ENCODE measurements at places on chromosomes 12 and 14.

DNA sequence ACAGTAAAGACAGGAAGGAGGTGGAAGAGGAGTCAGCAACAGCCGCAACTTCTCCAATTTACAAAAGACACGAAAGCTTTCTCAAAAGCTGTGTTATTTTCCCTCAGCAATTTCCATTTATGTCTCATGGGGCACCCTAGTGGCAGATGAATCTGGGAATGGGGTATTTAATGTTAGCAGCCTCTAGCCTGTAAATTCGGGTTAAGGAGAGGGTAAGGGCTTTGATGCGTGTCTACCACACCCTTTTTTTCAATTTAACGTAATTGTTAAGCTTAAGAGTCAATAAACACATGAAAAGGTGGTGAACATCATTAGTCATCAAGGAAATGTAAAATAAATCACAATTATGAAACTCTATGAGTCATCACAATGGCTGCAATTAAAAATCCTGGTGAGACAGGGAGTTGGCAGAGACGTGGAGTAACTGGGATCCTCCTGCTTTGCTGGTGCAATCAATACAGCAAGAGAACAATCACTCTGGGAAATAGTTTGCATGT lies 986.4 kb downstream of the AACS start:
- DNase-seq: no peak

GRCh38 chr14:65369560-65369959 lies 43.0 kb upstream of the FUT8 start:
- DNase-seq: no peak

DNA sequence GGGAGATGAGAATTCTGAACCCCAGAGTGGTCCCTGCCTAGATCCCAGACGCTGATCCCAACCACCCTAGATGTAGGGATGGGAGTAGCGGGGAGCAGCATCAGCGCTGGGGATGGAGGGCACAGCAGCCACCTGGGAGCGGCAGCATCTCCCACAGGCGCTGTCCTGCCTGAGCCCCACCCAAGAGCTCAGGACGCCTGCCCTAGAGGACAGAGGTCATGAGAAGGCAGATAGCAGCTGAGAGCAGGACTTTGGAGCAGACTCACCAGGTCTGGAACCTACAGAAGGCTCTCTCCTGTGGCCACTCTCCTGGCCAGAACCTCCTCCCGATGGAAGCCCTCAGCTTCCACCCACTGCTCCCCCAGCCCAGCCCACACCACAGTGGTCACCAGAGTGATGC lies 7.2 kb downstream of the CCDC85C start:
- DNase-seq: no peak

DNA sequence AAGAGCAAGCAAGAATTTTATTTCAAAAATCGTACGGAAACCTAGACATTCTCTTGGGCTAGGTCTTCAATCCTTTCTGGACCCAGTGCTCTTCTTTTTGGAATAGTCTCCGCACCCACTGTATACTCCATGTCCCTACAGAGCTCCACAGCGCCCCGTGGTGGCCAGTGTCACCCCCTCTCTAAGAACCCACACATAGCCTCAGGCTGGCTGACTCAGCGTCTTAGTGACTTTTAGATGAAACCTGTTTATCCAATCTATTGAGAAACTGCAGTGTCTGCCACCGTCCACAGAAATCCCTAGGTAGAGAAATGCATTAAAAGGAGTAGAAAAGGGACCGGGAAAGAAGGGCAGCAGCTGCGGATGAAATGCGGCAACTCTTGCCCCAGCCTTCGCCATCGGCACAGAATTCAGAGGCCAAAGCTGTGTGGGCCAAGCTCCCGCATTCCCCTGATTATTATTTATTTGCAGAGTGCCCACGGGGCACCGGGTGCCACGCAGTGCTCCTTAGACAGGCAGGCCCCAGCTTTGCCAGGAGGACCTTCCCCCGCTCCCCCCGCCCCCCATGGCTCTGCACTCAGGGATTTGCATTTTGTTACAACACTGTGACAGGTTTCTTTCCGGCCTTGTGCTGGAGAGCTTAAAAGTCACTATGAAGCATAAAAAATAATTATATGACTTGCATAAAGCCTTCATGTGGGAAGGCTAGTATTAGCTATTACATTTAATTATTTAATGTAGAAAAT lies 170.1 kb upstream of the FKBP4 start:
- DNase-seq: no peak

DNA sequence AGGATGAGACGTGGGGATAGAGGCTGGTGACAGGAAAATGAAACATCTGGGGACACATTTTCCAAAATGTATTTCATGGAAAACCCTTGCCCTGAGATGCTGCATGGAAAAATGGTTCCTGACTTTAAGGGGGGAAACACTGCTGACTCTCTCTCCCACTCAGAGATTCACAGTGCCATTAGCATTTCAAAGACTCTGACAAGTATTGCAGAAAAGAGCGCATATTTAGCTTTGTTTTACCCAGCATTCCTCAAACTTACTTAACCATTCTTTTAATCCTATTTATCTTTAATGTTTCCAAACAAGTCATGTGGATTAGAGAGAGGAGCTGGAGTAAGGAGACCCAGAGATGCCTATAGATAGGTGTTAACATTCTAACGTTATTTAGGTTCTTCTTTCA lies 141.8 kb upstream of the DYRK2 start:
- no peak for DNase-seq

- no peak for DNase-seq
Observed at GRCh38 chr12:5912011-5912410, 33.0 kb downstream of the ANO2 start.

- peak; percentile 78 for DNase-seq
Observed at GRCh38 chr14:91418387-91419043, 895 bp upstream of the CCDC88C start.

DNA sequence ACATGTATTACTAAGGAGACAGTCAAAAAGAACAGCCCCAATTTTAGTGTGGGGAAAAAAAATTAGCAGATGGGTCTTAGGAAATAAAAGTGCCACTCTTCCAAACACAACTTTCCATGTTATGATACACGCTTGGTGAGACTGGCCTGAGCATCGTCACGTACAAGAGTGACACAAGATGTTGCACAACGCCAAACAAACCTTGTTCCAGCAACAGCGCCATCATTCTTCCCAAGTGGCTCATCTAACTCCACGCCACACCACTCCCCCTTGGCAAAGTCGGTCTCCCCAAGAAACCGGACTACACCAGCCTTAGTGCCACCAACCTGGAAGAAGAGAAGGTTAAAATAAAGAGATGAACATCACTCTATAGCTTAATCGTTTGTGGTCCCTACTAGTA lies 58.7 kb downstream of the CLIP1 start:
- no peak for DNase-seq

- DNase-seq: no peak
Observed at GRCh38 chr12:98418357-98419075, 96.9 kb upstream of the TMPO start.

DNA sequence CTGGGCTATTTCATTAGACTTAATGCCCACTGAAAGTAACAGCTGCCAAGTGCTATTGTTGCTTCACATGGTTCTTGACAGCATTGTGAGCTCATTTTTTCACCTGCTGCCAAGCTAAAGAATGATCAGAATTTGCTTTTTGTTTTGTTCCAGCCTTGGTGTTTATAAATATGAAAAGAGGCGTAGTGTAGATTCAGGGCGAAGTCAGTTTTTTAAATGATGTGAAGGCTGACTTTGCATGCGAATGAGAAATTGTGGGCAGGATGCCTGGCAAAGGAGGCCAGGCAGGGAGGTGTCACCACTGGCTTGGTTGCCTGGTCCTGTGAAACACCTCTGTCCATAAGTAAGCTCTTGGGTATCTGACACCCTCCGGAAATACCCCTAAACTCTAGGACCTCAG lies 93.3 kb upstream of the NAP1L1 start:
- no peak for DNase-seq

DNA sequence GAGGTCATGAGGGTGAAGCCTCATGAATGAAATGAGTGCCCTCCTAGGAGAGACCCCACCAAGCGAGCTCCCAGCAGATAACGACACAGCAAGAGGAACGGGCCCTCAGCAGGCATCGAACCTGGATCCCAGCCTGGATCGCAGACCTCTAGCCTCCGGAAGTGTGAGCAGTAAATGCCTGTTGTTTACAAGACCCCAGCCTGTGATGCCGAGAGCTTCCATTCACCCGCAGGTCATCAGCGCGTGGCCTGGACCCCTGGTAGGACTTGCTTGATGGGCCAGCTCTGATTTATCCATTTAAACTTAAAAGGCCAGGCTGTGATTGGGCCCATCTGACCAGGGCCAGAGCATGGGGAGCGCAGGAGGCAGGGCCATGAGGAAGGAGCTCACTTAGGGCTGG lies 7.0 kb downstream of the TMEM179 start:
- no peak for DNase-seq

DNA sequence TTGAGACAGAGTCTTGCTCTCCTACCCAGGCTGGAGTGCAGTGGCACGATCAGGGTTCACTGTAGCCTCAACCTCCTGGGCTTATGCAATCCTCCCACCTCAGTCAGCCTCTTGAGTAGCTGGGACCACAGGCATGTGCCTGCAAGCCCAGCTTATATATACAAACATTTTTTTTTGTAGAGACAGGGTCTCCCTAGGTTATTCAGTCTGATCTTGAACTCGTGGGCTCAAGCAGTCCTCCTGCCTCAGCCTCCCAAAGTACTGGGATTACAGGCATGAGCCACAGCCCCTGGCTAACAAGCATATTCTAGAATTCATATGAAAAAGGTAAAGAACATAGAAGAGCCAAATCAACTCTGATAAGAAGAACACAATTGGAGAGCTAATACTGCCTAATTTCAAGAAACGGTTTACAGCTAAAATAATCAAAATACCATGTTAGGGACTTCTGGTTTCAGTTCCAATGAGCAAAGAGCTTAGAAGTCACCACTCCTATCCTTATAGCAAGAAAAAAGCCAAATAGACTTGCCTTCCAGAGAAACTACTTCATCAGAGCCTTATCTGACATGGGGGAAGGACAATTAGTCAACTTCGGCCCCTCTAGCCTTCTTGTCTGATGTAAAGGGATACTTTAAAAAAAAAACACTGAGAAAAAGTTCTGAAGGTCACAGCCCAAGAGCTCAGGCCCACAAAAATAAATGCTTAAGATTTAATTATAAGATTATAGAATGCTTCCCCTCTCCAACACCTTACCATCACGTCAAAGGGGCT lies 37.6 kb downstream of the TMEM116 start:
- DNase-seq: no peak

GRCh38 chr14:30551460-30551859 lies 7.5 kb upstream of the G2E3 start:
- no peak for DNase-seq

Measured in activated CD4-positive, alpha-beta T cell treated with anti-CD3 and anti-CD28 coated beads for 4 hours (primary cell).